ENCODE measurements at places on chromosomes 7 and 10.

GRCh38 chr7:89334797-89335196 is 539.3 kb upstream of the TEX47 start:
- no peak for DNase-seq

GRCh38 chr10:31268444-31269303 is 50.3 kb upstream of the ZEB1 start:
- DNase-seq, result no peak

DNA sequence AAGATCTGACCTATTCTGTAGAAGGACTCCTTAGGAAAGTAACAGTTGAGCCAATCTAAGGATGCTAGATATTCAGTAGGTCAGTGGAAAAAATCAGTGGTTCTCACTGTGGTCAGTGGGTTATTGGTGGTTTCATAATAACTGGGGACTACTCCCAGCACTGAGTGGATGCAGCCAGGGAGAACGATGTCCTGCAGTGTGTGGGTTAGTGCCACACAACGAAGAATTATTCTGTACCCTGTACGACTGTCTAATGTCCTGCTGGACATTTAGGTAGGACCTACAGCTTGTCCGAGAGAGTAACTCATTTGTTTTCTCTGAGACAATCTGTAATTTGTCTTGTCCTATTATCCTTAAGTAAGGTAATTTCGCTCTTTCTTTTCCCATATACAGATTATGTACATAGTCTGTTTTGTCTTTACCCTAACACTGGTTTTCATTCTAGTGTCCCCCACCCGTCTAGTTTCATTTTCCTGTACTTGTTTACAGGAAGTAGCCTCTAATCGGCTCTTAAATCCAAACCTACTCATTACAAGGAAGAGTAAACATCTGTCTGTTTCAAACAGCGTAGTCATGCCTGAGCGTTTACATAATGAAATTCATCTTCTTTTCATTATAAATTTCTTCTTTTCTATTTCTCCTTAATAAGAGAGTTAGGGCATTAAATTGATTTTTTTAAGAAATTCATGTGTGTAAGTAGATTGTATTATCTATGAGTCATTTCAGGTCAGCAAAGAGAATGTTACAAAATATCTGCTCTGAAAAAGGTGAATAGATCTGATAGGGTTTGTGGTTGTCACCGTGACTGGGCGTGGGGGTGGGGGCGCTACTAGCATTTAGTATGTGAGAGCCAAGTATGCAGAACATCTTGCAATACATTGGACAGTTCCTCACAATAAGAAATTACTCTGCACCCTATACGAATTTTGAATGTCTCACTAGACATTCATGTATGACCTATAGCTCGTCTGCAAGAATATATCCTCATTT is 8.3 kb upstream of the ZC3HAV1L start:
- DNase-seq, result no peak

DNA sequence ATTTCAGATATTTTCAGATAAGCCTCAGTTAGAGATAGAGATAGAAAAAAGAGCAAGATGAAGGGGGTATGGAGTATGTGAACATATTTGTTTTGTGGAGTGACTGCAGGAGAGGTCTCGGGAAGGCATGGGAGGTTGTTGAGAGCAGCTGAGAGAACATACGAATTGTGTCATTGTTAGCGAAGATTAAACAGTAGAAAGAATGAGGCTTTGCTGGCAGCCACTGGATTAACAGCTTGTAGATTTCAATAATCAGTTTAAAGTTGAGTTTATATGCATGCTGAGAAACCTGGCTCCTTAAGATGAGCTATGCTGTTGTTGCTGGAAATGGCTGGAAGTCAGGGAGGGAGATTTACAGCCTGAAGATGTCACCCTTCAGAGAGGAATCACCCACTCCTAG is 100.9 kb upstream of the SORCS3 start:
- no peak for DNase-seq

- peak; percentile 48 for DNase-seq
Measured at GRCh38 chr10:31320550-31321211, 1.7 kb downstream of the ZEB1 start.

- no peak for DNase-seq
Measured at GRCh38 chr10:15627617-15628196, 92.0 kb downstream of the ITGA8 start.

GRCh38 chr10:23318359-23318758 is 26.2 kb downstream of the C10orf67 start:
- no peak for DNase-seq

DNA sequence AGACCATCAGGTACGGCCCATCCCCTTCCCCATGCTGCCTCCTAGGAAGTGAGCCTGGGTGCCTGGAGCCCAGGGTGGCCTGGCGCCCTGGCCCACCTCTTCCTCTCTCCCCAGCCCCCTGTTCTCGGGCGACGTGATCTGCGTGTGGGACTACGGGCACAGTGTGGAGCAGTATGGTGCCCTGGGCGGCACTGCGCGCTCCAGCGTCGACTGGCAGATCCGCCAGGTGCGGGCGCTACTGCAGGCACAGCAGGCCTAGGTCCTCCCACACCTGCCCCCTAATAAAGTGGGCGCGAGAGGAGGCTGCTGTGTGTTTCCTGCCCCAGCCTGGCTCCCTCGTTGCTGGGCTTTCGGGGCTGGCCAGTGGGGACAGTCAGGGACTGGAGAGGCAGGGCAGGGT is 17.0 kb downstream of the ASL start:
- DNase-seq, result no peak

- no peak for DNase-seq
Measured at GRCh38 chr7:30887464-30887872, 24.2 kb upstream of the AQP1 start.

DNA sequence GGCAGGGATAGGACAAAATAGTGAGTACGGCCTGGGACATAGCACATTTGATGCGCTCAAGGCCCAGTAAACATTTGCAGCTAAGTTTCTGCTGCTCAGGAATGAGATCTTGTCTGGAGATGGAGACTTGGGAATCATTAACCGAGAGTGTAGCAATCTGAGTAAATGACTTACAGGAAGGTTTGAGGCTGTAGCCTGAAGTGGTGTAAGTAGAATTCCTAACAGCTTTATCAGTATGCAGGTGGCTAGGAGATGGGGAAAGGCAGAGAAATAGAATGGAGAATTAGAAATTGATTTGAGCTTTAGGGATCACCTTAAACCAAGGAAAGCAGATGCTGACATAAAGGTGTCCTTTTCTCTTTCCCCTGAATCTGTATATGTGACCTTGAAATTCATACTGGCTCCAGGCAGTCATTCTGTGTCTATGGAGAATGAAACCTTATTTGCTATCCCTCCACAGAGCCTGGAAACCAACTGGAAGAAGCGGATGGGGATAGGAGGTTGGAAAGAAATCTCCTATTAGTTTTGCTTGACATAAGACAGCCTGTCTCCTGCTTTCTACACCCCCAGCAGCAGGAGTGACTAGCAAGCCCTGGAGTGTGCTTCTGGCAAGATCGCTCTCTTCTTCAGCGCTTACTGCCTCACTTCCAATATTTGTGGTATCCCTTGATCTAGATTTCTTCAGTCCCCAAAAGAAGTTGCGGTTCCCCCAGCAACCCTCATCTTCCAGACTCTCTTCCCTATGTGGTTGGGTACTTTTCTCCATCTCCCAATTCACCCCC is 6.4 kb upstream of the PON2 start:
- DNase-seq, result no peak

DNA sequence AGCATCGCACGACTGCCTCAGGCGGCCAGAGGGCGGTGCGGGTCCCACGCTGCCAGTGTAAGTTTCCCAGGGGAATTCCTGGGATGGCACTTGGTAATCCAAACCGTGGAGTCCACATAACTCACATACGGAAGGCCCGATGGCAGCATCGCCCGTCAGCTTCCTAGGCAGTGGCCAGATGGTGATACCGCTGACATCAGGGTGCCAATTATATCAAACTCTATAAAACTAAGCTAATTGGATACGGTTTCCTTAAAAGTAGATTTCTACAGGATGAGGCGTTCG is 189.8 kb downstream of the CELF2 start:
- DNase-seq, result no peak

GRCh38 chr10:92395271-92395670 is 104.3 kb downstream of the MARCHF5 start:
- DNase-seq, result peak; percentile 1

GRCh38 chr7:5423976-5424748 is 528 bp upstream of the TNRC18 start:
- DNase-seq, result peak; percentile 99

DNA sequence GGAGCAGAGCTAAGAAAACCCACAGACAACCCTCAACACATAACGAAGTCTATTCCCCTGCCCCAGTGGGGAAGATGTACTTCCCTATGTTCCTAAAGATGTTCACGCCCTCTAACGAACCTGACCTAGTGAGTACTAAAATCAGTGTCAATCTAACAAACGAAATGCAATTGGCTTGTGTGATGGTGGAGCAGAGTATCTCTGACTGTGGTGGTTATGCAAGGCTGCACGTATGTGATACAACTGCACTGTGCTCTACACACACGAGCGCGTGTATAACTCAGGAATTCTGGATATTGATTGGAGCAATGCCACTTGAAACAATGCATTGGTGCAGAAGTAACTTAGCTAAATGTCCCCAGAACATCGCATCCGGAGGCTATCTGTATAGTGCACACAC is 1.3 kb downstream of the ANKRD16 start:
- no peak for DNase-seq

DNA sequence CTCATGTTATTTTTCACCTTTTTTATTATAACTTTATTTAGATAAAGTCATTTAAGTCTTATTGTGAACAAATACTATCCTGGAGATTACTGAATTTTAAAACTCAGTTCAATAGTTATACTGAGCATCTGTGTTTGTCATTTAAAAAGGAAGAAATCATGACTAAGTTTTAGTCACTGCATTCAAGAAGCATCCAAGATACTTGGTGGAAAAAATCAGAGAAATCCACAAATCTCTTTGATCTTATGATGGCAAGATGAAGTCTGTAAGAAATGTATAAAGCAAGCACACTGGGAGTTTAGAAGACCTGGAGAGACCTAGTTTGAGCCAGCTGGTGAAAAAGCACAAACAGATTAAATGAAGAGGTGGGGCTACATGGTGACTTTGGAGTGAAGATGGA is 529.8 kb upstream of the IGFBP3 start:
- DNase-seq, result no peak

DNA sequence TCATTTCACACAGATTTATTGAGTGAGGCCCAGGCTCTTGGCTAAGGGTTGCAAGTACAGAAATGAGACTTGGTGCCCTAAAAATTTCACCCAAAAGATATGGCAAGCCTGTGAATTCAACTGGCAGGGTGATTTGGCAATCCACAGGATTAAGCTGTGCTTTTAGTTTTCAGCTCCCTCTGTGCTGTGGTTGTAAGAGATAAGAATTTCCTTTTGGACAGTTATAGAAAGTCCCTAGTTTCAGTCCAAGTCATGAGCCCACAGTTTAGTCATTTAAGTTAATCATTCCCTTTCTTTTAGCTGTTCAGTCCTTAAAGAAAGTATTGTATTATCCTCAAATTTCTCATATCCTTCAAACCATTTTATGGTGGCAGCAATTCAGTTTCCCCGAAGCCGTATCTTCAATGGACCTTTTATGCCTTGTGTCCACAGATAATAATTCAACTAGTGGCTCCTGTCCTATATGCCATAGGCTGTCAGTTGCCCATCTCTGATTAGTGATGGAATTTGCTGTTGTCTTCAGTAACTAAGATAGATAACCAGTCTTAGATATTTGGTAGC is 73.4 kb upstream of the NAMPT start:
- DNase-seq, result no peak

- peak; percentile 17 for DNase-seq
Measured at GRCh38 chr7:73734619-73735527, 3.7 kb downstream of the ABHD11 start.

GRCh38 chr7:40793132-40793531 is 658.3 kb downstream of the SUGCT start:
- DNase-seq, result no peak

GRCh38 chr10:118047157-118047719 is 497 bp upstream of the RAB11FIP2 start:
- no peak for DNase-seq

DNA sequence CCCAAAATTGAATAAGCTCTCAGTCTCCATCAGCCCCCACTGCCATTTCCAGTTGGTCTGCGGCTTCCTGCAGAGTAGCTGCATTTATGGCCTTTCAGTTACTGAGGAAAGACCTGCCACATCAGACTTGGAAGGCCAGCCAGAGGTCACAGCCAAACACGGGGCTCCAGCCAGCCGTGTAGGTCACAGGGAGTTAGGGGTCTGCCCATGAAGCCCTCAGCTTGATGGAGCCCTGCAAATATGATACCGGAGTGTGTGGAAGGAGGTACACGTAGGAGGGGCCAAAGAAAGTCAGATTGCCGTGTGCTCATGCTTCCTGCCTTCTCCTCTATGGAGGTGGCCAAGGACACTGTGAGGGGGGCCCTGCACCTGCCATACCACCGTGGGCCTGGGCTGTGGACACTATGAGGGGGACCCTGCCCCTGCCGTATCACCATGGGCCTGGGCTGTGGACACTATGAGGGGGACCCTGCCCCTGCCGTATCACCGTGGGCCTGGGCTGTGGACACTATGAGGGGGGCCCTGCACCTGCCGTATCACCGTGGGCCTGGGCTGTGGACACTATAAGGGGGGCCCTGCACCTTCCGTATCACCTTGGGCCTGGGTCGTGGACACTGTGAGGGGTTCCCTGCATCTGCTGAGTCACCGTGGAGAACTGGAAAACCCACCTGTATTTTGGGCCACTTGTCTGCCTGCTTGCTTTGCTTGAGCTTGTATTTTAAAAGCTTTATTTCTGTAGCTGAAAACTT is 335.7 kb upstream of the SHH start:
- no peak for DNase-seq

DNA sequence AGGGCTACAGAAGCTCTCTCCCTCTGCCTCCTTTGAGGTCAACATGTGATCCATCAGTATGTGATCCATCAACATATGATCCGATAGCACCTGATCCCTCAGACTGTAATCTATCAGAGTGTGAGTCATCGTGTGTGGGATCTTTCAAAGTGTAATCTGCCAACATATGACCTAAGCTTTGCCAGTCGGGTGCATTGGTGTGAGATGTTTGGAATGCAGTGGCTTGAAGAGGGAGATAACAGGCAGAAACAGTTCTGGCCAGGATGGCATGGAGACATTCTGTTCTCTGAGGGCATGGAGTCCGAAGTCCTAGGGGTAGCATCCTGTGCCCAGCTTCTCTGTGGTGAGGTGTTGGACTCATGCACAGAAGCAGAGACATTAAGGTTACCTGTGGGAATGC is 217.7 kb upstream of the ETV1 start:
- DNase-seq, result no peak

Data from NCI-H446 treated with DMSO at 0.1 percent for 48 hours (cell line).